ENCODE measurements at places on chromosomes 4 and X. TPM values are rescaled to one million over a fixed set of nuclear protein-coding genes. Genes with fewer than 3 reads are reported as not detected.

GRCh38 chr4:81405900-81406401 lies 65.8 kb downstream of the RASGEF1B start:
- peak; percentile 52 for DNase-seq

VCX gene
- not detected for total RNA-seq

DRD5 gene
- total RNA-seq = not detected

- no peak for DNase-seq
Observed at GRCh38 chrX:134821370-134821769, 163.1 kb upstream of the PLAC1 start.

TKTL1 gene
- not detected for total RNA-seq

- no peak for DNase-seq
Observed at GRCh38 chrX:69238114-69238886, 73.0 kb upstream of the PJA1 start.

DNA sequence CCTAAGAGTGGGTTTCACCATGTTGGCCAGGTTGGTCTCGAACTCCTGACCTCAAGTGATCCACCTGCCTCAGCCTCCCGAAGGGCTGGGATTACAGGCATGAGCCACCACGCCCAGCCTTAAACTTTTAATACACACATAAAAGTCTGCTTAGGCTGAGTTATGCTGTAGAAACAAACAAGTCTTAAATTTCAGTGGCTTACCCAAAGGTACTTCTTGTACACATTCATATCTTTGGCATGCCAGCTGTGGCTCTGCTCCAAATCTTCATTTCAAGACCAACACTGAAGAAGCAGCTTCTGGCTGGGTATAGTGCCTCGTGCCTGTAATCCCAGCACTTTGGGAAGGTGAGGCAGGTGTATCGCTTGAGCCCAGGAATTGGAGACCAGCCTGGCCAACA lies 80.3 kb downstream of the PPEF2 start:
- no peak for DNase-seq

DNA sequence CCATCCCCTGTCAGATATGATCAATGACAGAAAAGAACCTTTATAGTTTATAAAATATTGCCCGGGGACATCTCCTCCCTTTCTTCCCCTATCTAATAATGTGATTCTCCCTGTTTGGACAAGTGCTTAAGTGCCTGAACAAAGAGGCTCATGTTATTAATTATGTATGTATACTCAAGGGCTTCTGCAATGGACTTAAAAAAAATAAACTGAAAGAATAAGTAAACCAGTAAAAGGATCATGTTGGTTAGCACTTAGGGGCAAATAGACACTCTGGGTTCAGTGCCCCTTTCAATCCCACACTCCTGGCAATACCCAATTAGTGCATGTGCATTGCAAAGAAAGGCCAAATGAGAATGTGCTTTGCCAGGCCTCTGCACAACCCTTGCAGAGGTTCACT lies 30.7 kb upstream of the RPS6KA6 start:
- no peak for DNase-seq

DNA sequence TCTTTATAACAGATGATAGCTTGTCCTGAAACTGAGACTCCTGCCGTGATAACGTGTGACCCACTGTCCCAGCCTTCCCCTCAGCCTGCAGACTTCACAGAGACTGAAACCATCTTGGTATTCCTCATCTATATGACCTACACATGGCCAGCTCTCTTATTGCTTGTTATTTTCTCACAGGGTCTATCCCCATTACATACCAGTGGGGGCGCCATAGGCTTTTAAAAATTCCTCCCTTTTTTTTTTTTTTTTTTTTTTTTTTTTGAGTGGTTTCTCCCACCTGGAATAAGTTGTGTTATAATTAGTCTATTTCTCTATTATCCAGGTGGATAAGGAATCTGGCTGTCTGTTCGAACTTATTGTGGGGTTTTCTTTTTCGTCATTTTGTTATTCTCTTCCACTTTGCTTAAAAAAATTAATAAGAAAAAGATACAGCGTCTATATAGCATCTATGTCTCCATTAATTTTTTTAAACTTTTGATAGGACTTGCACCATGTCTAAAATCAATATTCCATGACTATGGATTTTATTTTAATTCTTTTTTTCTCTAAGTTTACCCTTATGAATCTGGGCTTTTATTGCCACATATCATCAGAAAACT lies 47.2 kb downstream of the GYG2 start:
- no peak for DNase-seq

DNA sequence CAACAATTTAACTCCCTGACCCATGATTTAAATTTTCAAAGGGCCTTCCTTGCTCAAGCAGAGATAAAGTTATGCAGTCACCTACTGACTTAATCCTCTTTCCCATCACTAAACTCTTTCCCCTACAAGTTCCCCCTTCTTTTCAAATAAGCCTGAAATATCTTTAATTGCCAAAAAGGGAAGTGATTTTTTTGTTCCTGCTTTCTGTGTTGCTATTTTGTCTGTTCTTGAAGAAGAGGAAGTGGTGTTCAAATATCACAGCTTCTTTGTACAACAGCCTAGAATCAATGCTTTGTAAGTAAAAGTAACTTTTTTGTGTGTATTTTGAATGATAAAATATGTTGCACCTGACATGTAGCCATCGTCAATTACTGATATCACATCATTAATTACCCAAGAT lies 595.9 kb downstream of the CENPC start:
- DNase-seq = no peak

DNA sequence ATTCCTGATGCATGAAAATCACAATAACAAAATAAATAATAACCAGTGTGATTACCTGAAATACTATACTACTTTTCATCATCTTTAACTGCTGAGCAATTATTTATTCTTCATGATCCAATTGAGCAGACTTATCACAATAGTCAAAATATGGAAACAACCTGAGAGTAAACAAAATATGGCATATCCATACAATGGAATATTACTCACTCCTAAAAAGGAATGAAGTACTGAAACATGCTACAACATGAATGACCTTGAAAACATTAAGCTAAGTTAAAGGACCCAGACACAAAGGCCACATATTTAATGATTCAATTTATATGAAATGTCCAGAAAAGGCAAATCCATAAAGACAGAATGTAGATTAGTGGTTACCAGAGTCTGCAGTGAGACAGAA lies 146.8 kb downstream of the MID1IP1 start:
- DNase-seq = no peak

INTS6L gene
- 14.2 TPM for total RNA-seq

TRMT2B gene
- total RNA-seq = 22.2 TPM

SPATA18 gene
- 0.40 TPM for total RNA-seq

USP27X gene
- 1.7 TPM for total RNA-seq

- no peak for DNase-seq
Observed at GRCh38 chrX:129634541-129634940, 20.2 kb downstream of the APLN start.

- DNase-seq = no peak
Observed at GRCh38 chr4:144820728-144821085, 174.8 kb downstream of the HHIP start.

- DNase-seq = no peak
Observed at GRCh38 chrX:23509256-23509655, 158.0 kb upstream of the PRDX4 start.

DNA sequence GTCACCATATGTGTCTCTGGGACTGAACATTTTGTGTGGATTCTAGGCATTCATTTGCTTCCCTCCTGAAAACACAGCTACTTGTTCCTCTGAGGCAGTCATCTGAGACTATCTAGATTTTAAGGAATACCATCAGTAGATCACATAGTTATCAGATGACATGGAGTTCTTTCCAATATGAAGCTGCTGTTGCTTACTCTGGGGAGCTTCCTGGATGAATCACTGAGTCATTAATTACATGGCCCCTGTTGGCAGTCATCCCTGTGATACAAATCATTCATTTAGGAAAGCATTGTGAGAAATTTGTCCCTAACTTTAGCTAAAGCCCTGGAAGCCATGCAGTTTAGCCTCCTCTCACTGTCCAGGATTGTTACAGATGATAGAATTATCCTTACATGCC lies 98.2 kb upstream of the ARSJ start:
- DNase-seq = no peak

DNA sequence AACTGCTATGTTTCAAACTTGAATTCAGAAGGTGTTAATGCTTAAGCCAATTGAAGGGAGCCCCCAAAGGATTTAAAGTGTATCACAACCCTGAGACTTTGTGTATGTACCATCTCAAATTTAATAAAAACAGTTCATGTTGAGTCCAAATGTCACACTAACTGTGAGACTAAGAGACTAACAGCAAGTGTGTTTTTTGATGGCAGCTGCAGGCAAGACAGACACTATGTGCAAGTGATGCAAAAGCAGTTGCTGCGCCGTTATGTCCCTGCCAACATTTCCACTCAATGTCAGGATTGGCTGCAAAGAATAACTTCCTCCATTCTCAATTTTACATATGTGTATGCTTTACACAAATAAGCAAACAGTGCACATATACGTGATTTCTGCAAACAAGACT lies 594.6 kb downstream of the IL15 start:
- no peak for DNase-seq

FAM184B gene
- total RNA-seq = not detected

- DNase-seq = no peak
Observed at GRCh38 chr4:161554372-161554990, 609.3 kb downstream of the FSTL5 start.

DNA sequence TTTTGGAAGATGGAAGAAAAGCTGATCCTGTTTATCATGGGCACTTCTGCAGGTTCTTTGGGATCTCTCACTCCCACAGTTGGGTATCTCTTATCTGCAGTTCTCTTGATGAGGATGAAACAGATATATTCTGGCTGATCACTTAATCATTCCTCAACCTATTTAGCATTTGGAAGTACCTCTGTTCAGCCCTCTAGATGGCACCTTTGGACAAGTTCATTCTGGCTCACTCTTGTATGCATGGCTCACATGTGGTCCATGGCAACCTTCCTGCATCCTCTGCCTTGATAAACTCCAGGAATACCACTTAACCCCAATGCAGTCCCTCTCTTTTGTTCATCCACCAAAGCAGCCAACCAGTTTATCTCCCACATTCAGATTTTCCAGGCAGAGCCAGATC lies 74.2 kb downstream of the SMARCA5 start:
- no peak for DNase-seq

ATP10D gene
- total RNA-seq = 2.7 TPM

NPY5R gene
- not detected for total RNA-seq

- peak; percentile 24 for DNase-seq
Observed at GRCh38 chrX:43813898-43814297, 68.4 kb downstream of the MAOB start.

DNA sequence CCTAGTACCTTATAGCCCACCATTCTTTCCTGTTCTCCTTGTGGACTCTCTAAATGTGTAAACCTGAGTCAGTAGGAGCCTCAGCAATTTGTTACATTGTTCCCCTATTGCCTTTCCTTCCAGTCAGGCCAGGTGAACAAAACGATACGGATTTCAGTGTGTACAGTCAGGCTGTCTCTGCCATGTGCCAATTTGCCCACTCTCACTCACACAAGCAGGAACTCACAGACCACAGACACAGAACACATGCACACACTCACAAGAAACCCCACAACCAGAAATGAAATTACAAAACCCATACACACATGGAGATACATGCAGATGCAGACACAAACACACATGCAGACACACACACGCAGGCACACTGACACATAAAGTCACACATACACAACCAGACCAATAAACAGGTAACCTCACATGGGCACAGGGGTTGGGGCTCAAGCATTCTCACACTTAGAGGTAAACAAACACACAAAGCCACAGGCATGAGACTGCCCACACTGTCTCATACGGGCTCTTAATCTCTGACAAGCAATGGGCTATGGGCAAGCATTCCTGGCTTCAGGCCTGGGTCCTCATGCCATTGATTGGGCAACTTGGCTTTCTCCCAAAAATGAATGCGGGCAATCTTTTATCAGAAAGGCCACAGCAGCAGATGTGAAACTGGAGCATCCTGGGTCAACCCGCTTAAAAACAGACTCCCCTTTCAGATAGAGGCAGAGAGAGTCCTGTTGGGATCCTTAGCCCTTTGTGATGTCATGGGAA lies 68.7 kb downstream of the NBDY start:
- DNase-seq = no peak

- no peak for DNase-seq
Observed at GRCh38 chr4:169080981-169081380, 70.9 kb upstream of the CBR4 start.

- DNase-seq = no peak
Observed at GRCh38 chrX:22758807-22759481, 240.8 kb upstream of the DDX53 start.

GRCh38 chrX:18424482-18425198 lies 768 bp upstream of the CDKL5 start:
- peak; percentile 39 for DNase-seq

GRCh38 chrX:84186603-84187532 lies 1.1 kb downstream of the RPS6KA6 start:
- no peak for DNase-seq

CENPVL1 gene
- not detected for total RNA-seq

Measured in activated naive CD4-positive, alpha-beta T cell treated with anti-CD3 and anti-CD28 coated beads for 36 hours (primary cell).